ENCODE measurements at places on chromosomes 7 and 10. TPM values are rescaled to one million over a fixed set of nuclear protein-coding genes. Genes with fewer than 3 reads are reported as not detected.

- DNase-seq: peak; percentile 22
- H3K27ac ChIP-seq: peak overlapping the region; percentile 73
- no peaks in the 10 kb centered on the region for H3K36me3 ChIP-seq
- no peak overlapping the region for H3K4me3 ChIP-seq
- H3K27me3 ChIP-seq: no peaks in the 10 kb centered on the region
- H3K4me1 ChIP-seq: peaks cover 33% of the 10 kb centered on the region
Observed at GRCh38 chr10:77865580-77866324, 60.8 kb downstream of the DLG5 start.

GRCh38 chr7:37986908-37987330 lies 66.5 kb downstream of the EPDR1 start:
- no peaks in the 10 kb centered on the region for H3K27me3 ChIP-seq
- no peaks in the 10 kb centered on the region for H3K4me1 ChIP-seq
- H3K36me3 ChIP-seq: no peaks in the 10 kb centered on the region
- DNase-seq: no peak

DNA sequence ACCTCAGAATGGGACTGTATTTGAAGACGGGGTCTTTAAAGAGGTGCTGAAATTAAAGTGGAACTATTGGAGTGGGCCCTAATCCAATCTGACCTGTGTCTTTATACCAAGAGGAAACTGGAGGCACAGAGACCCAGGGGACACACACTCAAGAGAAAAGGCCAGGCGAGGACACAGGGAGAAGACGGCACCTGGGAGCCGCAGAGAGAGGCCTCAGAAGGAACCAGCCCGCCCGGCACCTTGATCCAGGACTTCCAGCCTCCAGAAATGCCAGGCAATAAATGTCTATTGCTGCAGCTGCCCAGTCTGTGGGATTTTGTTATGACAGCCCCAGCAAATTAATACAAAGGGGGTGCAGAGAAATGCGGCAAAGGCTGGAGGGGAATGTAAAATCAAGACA lies 10.5 kb downstream of the CARD11 start:
- H3K27me3 ChIP-seq: no peaks in the 10 kb centered on the region
- H3K27ac ChIP-seq: no peak overlapping the region
- no peaks in the 10 kb centered on the region for H3K4me1 ChIP-seq
- H3K36me3 ChIP-seq: no peaks in the 10 kb centered on the region

The TMEM196 gene
- total RNA-seq: not detected

- no peaks in the 10 kb centered on the region for H3K27me3 ChIP-seq
- no peaks in the 10 kb centered on the region for H3K36me3 ChIP-seq
Observed at GRCh38 chr7:38938589-38938988, 29.6 kb upstream of the VPS41 start.

GRCh38 chr10:121781101-121781500 lies 146.7 kb downstream of the ATE1 start:
- no peak overlapping the region for H3K27ac ChIP-seq
- H3K4me1 ChIP-seq: no peaks in the 10 kb centered on the region
- no peak for DNase-seq
- no peak overlapping the region for H3K4me3 ChIP-seq

The OPN1SW gene
- not detected for total RNA-seq

All from gastrocnemius medialis (tissue), 4 donors.